ENCODE measurements at places on chromosomes 13 and 19. TPM values are rescaled to one million over a fixed set of nuclear protein-coding genes. Genes with fewer than 3 reads are reported as not detected.

DNA sequence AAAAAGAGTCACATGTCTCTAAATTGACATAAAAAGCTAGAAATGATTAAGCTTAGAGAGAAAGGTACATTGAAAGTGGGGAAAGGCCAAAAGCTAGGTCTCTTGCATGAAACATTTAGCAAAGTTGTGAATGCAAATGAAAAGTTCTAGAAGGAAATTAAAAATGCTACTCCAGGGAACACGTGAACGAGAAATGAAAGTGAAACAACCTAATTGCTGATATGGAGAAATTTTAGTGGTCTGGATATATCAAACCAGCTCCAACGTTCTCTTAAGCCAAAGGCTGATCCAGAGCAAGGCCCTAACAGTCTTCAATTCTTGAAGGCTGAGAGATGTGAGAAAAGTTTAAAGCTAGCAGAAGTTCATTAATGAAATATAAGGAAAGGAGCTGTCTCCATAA, 419.8 kb downstream of the SLITRK6 start:
- DNase-seq = no peak

Gene SYCN
- polyA plus RNA-seq = not detected

DNA sequence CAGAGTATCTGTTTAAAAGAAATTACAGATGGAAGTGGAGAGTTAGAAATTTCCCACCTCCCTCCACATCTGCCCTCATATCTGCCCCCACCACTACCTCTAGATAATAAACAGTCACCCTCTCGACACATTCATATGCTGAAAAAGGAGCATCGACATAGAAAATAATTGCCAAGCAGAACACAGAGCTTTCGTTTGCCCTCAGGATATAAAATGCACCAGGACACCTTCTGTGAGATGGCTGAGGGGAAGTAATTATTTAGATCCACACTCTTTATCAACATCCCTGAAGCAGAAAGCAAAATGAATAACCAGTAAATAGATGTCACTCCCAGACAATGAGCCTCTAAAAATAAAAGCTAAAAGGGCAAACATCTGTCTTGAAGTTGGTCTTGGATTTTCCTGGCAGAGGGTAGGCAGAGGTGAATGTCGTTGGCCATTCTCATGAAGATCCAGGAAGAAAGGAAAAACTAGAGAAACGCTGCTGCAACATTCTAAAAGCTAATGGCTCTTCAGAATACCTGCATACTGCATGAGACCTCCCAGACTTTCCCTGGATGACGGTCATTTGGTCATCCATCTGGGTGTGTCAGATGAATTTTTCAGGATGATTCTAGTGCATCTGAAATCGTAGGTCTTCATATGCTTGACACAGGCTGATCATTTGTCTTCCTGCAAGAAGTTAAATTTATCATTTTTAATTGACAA, 527.5 kb downstream of the RFC3 start:
- no peak for DNase-seq

GRCh38 chr19:50210425-50210824, 7.0 kb downstream of the MYH14 start:
- no peak for DNase-seq

Gene LILRB4
- polyA plus RNA-seq = 0.63 TPM

GRCh38 chr13:96996107-96996506, 1.8 kb upstream of the OXGR1 start:
- DNase-seq = no peak
